Right hindlimb (tissue), 1 donor: ENCODE measurements at places on chromosomes 13 and 19.

GRCh38 chr13:43260999-43261398, 237.6 kb downstream of the DNAJC15 start:
- DNase-seq: no peak

- no peak for DNase-seq
Observed at GRCh38 chr13:112894423-112894672, 74.7 kb upstream of the MCF2L start.

GRCh38 chr19:34664168-34664567, 12.8 kb downstream of the SCGB2B2 start:
- no peak for DNase-seq

GRCh38 chr13:102295316-102296048, 106.4 kb downstream of the FGF14 start:
- DNase-seq: no peak

GRCh38 chr13:112815871-112816270, 126.0 kb downstream of the ATP11A start:
- no peak for DNase-seq
